ENCODE measurements at places on chromosomes 1 and 21. TPM values are rescaled to one million over a fixed set of nuclear protein-coding genes. Genes with fewer than 3 reads are reported as not detected.

DNA sequence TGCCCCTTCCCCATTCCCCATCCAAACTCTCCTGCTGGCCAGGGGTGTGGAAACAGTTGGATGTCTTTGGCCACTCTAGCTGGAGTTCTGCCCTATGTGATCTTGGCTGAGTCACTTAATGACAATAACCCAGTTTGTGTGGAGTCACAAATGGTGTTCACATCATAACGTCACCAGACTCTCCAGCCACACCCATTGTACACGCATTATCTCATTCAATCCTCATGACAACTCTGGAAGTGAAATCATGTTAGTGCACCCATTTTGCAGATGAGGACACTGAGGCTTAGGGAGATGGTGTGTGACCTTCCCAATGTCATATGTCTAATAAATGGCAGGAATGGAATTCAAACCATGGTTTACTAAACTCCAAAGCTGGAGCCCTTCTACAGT, 1.2 kb upstream of the CDA start:
- DNase-seq: no peak

GRCh38 chr1:203441766-203442165, 33.8 kb upstream of the PRELP start:
- DNase-seq: no peak

GRCh38 chr1:92623187-92623778, 136.6 kb upstream of the GFI1 start:
- DNase-seq: no peak

GRCh38 chr21:41674402-41674801, 92.5 kb downstream of the RIPK4 start:
- no peak for DNase-seq

GRCh38 chr1:50278961-50279360, 144.3 kb downstream of the DMRTA2 start:
- no peak for DNase-seq

- no peak for DNase-seq
These were observed 47.3 kb downstream of the INKA2 start for GRCh38 chr1:111691886-111692285.

Gene LHX8
- 0.83 TPM for total RNA-seq

Gene GDAP2
- total RNA-seq: 30.1 TPM

Measured in mucosa of gallbladder (tissue), 1 donor.